Adrenal gland (tissue), 19 donors: ENCODE measurements at places on chromosomes 2 and 18. TPM values are rescaled to one million over a fixed set of nuclear protein-coding genes. Genes with fewer than 3 reads are reported as not detected.

DNA sequence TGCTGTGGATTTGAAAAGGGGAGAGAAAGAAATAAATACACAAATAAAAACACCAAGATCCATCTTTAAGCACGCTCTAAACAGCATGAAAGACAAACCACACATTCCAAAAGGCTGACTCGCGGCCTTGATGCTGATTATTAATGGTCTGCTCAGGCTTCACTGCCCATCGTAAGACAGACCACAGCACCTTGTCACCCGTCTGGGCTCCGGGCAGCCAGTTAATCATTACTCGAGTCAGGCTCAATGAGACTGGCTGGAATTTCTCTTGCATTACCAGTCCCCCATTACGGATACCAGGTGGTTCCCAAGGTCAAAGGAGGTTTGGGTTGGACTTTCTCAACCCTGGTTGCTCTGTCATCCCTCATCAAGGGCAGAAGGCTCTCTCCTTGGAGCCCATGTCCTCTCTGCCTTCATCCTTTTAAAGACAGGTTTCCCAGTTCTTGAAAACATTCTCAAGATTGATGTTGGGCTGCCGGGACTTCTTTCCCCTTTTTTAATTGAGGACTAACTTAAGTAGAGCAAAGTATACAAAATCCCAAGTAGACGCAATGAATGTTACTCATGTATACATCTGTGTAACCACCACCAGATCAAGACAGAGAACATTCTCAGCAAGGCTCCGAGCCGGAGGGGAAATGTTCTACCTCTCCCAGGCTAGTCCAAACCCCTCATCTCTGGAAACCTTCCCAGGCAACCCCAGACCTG lies 8.1 kb downstream of the SMAD7 start:
- DNase-seq: peak; percentile 87

- no peak for DNase-seq
These were observed 679.7 kb downstream of the NYAP2 start for GRCh38 chr2:226079196-226079595.

The CAPN13 gene
- 0.37 TPM for total RNA-seq

GRCh38 chr2:37576831-37577230 lies 94.6 kb downstream of the CDC42EP3 start:
- DNase-seq: no peak

The LTBP1 gene
- 14.6 TPM for total RNA-seq
